ENCODE measurements at places on chromosomes 16 and 17.

DNA sequence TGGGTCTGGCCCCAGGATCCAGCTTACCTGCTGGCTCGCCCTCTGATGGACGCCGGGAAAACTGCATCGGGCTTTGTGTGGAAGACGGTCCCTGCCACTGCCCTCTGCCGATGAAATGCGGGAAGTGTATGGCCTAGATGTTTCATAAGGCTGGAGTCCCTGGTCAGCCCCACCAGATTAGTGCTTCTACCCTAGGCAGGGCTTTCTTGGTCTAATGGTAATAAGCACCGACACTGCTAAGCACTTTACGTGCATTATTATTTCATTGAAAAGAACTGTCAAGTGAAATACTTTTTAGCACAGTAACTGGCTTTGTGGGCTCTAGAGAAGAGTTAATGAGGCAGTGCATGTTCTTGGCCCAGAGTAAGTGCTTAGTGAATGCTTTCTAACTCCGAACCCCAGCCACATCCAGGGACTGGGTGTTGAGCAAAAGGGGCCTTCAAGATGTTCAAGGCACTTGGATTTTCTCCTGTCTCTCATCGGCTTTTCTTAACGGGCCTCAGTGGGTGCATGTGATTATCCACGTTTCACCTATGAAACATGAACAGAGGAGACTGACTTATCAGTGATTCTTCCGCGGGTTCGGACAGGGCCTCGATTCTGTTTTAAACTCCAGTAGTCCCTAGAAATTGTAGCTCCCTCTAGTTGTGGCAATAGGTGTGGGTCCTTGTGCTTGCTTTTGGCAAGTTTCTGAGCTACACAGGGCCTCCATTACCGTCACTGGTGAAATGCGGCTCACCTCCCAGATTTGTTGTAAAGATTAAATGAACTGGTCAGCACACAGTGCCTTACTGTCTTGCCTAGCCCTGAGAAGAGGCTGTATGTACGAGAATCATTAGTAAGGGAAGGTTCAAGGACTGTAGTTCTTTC lies 6.6 kb downstream of the TRAF4 start:
- DNase-seq, result peak; percentile 82

- DNase-seq, result no peak
Observed at GRCh38 chr16:56226187-56226586, 34.9 kb downstream of the GNAO1 start.

GRCh38 chr16:66469291-66469946 lies 42.3 kb downstream of the BEAN1 start:
- no peak for DNase-seq

DNA sequence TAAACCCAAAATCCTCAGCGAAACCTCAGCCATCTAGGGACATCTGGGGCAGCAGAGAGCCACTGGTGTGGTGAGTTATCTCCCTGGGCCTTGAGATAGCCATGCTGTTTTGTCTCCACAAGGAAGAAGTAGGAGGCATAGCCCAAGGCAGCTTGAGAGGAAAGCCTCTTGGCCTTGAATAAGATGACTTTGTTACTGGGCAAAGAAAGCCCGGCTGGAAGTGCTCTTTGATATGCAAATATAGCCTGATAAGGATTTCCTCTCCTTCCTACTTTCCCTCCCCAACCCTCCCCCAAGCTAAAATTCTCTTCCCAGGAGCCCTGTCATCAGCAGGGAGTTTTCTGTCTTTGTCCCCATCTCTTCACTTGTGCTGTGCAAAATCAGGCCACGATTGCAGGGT lies 694.4 kb downstream of the MAF start:
- DNase-seq, result no peak

GRCh38 chr17:50188921-50189549 lies 12.4 kb downstream of the COL1A1 start:
- DNase-seq, result no peak

DNA sequence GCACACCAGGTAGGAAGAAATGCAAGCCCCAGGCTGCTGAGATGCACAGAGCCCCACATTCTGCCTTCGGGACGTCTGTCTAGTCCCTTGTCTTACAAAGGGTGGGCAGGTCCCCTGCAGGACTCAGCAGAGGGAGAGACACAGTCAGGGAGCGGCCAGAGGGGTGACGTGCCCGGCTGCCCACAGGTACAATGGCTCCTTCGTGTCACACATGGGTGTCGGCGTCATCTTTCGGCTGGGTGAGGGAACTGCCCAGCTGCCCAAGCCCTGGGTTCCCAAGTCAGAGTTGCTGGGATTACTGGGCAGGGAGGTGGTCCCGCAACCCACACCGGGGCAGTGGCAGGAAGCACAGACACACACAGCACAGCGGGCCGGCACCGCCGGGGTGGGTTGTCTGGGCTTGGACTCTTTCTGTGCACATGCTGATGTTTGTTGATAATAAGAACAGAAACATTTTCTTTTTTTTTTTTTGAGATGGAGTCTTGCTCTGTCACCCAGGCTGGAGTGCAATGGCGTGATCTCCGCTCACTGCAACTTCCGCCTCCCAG lies 80.6 kb downstream of the JPH3 start:
- no peak for DNase-seq

- DNase-seq, result no peak
Observed at GRCh38 chr17:10087355-10087754, 111.1 kb downstream of the GAS7 start.

DNA sequence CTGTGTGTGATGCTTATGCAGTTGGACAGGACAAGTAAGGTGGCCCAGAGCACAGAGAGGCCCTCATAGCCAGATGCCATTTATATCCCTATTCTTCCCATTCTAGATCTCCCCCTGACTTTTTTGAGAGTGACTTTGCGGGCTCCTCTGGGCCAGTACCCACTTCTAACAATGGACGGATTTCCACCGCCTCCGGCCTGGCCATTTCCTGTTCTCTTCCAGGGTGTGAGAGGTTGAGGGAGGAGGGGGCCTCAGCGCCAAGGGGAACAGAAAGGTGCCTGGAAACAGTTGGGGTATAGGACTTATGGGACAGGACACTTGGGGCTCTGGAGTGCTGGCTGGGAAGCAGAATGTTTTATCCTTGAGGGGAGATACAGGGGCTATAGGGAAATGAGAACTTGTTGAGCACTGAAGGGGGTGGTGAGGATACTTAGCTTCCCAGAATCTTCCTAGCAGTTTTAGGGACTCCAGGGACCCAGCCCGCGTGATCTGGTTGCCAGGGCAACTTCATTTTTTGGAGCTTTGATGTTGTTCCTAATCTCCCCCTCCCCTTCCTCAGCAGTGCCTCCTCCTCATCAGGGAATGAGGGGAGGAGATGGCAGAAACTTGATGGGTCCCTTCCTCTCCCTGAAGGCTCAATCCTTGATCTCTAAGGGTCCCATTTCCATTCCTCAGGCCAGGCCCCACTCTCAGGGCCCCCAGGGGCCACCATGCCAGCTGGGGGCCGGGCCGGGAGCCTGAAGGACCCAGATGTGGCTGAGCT lies 3.6 kb downstream of the TAOK2 start:
- DNase-seq, result no peak

GRCh38 chr16:83906683-83907082 lies 7.8 kb downstream of the MLYCD start:
- no peak for DNase-seq

GRCh38 chr16:72911971-72912370 lies 136.0 kb downstream of the ZFHX3 start:
- no peak for DNase-seq

GRCh38 chr16:56518425-56518824 lies 1.4 kb downstream of the BBS2 start:
- no peak for DNase-seq

- DNase-seq, result no peak
Observed at GRCh38 chr17:49495842-49496182, 719 bp downstream of the NGFR start.

DNA sequence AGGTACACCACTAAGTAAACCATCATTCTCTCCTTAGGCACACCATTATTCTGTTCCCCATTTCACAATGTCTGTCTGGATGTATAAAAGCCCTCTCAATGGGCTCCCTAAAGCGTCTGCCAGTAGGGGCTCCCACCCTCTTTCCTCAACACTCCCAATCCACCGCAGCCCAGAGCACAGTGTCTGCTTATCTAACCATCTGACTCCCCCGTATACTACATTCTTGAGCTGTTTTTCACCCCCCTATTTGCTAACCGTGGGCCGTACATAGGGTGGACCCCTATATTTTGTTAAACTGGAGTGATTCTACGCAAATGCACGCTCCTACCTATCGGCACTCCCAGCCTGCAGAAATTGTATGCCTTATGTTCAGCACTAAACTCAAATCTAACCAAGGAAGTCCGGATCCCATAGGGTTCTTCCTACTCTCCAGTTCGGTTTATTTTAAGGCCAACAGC lies 685 bp upstream of the PSMD3 start:
- DNase-seq, result no peak

- DNase-seq, result no peak
Observed at GRCh38 chr17:61306003-61306402, 93.6 kb upstream of the TBX2 start.

GRCh38 chr16:2429771-2430663 lies 770 bp downstream of the CCNF start:
- no peak for DNase-seq

- DNase-seq, result no peak
Observed at GRCh38 chr16:66810391-66810790, 9.0 kb upstream of the TERB1 start.

DNA sequence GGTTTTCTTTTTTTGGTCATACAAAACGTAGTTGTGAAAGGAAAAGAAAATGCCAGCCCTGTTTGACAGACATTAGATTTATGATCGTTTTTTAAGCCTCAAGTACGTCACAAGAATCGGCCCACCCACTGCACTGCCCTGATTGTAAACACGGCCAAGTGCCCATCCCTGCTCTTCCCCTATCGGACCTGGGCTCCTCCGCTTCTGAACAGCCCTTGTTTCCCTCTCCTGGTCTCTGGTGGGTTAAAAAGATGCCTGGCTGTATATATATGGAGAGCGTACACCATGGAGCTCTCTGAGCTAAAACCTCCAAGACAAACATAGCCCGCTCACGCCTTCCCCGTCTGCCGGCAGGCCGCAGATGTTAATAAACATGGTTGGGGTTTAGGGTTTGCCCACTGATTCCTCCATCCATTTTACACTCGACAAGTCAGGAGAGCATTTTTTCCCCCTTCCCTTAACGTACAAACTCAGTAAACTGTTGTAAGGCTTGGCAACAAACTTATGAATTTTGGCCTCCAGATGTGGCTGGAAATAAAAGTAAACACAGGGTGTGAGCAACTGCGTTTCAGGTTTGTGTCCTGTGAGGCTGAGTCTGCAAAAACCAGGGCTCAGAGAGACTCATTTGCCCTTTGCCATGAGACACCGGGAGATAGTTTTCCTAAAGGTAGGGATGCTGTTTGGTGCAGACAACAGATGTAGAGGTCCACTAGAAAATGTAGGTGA lies 325.9 kb downstream of the SOX9 start:
- no peak for DNase-seq

- DNase-seq, result peak; percentile 64
Observed at GRCh38 chr17:39547713-39548478, 59.8 kb downstream of the NEUROD2 start.

DNA sequence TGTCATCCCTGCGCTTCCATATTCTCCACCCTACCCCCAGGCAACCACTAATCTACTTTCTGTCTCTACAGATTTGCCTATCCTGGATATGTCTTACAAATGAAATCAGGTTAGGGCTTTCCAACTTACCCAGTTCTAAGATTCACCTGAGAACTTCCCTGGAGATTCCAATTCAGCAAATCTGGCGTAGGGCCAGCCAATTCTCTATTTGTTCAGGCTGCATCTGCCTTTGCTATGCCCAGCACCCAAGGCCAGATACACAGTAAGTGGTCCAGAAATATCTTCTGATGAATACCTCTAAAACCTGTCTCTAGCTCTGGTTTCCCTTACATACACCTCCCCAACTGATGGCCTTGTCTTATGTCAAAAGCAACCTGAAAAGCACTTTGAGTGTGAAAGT lies 10.4 kb upstream of the CTCF start:
- no peak for DNase-seq

- no peak for DNase-seq
Observed at GRCh38 chr17:1047177-1047878, 50.4 kb downstream of the TIMM22 start.

GRCh38 chr17:29155227-29155965 lies 24.8 kb downstream of the MYO18A start:
- DNase-seq, result no peak

GRCh38 chr16:4244254-4245076 lies 2.6 kb upstream of the SRL start:
- no peak for DNase-seq

GRCh38 chr16:4006397-4006999 lies 109.7 kb downstream of the ADCY9 start:
- no peak for DNase-seq

DNA sequence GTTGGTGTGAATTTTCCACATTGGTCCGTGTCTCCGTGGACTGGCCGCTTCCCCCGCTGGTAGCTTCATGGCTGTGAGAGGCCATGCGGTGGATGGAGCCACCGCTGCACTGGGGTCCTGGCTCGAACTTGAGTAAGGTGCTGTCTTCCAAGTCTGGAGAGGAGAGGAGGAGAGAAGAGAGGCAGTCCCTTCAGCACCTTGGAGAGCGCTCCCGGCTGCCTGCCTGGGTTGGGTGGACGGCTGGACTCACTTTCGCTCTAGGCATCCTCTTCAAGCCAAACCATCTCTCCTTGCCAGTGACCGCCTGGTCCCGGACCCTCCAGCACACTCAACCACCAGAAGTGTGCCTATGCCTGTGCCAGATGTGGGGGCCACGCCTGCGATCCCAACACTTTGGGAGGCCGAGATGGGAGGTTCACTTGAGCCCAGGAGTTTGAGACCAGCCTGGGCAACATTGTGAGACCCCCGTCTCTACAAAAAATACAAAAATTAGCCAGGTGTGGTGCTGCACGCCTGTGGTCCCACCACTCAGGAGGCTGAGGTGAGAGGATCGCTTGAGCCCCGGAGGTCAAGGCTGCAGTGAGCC lies 6.2 kb downstream of the JPH3 start:
- DNase-seq, result peak; percentile 32

DNA sequence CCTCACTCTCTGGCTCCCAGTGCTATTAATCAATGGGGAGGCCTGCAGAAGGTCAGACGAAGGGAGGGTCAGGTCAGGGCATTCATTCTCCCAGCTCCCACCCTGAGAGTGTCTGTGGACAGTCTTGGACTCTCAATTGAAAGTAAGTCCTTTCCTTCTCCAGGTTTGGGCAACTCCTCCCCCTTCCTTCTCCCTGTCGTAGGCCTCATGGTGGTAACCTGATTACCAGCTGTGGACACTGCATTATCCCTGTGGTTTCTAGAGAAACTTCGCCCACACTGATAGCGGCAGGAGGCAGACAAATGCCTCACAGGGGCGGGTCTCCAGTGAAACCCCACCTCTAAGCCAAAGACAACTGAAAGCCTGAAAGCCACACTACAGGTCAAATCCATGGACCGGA lies 57.7 kb upstream of the SLC25A19 start:
- no peak for DNase-seq

- DNase-seq, result no peak
Observed at GRCh38 chr17:9594065-9594464, 17.6 kb downstream of the CFAP52 start.

GRCh38 chr17:1994707-1995106 lies 30.4 kb downstream of the RTN4RL1 start:
- no peak for DNase-seq

DNA sequence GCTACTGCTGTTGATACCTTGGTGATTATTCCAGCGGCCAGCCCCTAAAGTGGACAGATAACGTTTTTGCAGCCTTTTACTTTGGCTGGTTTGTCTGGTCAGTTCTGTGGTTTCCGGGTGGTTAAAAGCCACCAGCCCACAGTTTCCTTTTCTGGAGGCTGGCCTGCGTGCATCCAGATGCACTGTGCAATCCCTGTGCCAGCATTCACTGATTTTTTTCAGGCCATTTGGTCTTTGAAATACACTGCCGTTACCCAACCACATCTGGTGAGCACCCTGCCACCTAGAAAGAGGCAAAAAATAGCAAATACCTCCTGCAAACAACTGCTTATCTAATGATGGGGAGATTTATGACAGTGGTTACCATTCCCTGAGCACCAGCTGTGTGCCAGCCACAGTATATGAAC lies 797 bp downstream of the NUDT7 start:
- no peak for DNase-seq

Measured in activated naive CD4-positive, alpha-beta T cell (primary cell).